ENCODE measurements at places on chromosomes 6 and 20.

DNA sequence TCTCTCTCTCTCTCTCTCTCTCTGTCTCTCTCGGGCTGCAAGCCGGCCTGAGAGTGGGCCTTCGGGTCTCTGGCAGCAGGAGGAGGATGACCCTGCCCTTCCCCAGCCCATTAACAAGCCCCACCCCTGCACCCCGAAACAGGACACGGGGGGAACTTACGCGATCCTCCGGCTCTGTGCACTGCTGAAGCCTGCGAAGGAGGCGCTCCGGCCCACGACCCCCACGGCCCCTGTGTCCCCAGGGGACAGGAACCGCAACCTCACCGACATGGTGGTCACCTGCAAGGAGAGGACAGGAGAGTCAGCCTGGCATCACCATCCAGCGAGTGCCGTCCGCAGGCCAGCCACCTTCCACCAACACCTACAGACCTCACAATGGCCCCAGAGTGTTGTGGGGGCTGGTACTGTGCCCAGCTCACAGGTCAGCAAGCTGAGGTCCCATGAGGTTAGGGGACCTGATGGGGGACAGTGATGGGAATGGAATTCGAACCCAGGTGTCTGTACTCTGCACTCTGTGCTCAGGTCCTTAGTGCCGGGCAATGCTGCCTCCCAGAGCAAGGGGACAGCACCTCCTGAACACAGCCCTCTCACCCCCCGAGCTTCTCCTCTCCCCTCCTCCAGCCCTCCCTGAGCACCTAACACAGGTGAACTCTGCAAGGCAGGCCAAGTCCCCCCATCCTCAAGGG, 60.6 kb downstream of the RIPOR3 start:
- DNase-seq = no peak

GRCh38 chr6:128095362-128095761, 194.5 kb upstream of the THEMIS start:
- no peak for DNase-seq

DNA sequence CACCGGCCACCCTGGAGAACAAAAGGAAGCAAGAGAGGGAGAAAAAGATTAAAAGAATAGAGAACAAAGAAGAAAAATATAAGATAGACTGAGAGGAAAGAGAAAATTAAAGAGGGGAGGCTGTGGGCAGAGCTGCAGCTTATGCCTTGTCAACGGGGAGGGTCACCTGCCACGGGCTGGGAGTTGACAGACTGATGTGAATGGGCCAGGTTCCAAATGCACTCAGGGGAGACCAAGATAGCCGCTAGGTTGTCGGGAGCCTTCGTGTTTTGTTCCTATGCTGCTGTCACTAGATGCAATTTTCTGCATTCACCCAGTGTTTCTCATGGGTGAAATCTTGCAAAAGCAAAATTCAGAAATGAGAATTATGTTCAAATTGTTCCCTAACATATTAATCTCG, 119.6 kb upstream of the MTHFD1L start:
- peak; percentile 51 for DNase-seq

DNA sequence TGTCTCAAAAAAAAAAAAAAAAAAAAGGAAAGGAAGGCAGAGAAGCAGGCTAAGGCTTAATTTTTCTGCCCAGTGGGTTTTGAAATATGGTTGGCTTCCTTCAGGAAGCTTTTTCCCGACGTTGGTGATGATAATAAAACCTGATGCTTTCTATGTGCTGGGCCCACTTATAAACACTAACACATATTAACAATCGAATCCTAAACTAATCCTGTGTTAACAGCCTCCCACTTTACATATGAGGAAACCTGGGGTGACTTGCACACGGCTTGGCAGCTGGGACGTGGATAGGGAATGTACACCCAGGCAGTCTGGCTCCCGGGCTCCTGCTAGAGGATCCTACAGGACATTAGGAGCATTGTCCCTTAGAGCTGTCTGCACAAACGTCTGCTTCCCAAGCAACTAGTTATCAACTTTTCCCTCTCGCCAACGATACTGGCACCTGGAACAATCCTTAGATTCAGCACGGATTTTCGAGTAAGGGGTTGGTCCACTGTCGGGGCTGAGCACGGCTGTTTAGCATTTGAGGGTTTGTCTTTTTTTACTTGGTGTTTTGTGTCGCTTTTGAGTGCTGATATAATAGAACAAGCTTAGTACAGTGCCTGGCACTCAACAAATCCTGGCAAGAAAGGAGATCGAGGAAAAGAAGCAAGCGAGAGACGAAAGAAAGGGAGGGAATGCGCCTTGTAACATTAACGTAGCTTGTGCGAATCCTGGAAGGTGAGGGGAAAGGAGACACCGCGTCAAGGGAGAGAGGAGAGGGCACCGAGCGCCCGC, 622 bp upstream of the KIZ start:
- peak; percentile 79 for DNase-seq

GRCh38 chr20:39985271-39985827, 703.7 kb downstream of the MAFB start:
- DNase-seq = no peak

DNA sequence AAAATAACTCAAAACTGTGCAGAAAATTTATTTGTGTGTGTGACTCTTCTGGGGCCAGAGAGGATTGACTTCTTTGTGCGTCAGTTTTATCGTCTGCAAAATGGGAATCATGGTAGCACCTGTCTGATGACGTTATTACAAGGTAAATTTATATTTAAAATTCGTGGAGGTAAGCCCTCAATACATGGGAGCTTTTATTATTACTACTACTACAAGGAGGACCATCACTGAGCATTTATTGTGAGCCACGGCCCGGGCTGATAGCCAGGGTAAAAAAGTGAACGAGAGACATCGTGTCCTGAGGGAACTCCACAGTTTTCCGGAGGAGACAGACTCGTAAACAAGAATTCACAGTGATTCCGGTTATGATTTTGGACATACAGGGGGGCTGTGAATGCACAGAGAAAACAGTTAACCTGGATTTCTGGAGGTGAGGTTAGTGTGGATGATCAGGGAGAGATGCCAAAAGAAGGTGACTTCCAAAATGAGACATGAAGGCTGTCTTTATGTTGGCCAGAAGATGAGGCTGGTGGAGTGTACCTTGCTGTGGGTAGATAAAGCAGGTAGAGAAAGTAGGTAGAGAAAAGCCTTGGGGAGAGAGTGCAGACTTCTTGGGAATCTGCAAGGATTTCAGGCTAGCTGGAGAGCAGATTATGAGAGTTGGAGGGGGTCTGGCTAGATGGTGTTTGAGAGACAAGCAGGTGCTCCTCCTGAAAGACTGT, 10.6 kb upstream of the SERINC3 start:
- DNase-seq = no peak

- DNase-seq = no peak
Observed at GRCh38 chr20:49631061-49631716, 63.3 kb upstream of the PTGIS start.

GRCh38 chr6:136347847-136348246, 58.2 kb upstream of the BCLAF1 start:
- DNase-seq = no peak

DNA sequence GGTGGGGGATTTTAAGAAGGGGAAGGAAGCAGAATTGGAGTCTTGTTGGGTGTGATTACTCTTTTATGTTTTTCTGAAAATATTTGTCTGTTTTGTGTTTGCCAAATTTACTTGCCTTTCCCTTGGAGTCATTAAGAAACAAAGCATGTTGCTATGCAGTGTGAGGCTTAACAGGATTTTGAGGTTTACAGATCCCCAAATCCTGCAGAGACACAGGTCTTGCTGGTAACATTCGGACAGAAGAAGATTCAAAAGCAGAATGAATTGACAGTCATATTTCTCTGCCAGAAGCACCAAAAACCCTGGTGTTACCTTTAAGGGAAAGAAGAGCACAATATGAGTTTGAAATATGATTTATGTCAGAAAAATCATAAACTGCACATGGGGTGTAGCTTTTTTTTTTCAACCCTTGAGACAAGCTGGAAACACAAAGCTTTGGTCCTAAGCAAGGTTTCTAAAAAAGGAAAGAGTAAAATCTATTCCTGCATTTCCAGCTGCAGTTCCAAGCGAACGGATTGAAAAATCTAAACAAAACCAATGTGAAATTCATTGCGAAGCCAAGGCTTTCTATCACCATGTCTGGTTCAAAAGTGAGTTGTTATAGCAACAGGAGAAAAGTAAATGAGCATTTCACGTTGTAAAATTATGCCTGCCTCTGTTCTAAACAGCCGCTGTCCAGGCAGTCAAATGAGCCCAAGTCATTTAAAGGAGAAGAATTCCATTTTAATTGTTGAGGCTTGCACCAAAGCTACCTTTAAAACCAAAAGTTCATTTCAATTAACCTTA, 358.9 kb upstream of the SASH1 start:
- DNase-seq = no peak

DNA sequence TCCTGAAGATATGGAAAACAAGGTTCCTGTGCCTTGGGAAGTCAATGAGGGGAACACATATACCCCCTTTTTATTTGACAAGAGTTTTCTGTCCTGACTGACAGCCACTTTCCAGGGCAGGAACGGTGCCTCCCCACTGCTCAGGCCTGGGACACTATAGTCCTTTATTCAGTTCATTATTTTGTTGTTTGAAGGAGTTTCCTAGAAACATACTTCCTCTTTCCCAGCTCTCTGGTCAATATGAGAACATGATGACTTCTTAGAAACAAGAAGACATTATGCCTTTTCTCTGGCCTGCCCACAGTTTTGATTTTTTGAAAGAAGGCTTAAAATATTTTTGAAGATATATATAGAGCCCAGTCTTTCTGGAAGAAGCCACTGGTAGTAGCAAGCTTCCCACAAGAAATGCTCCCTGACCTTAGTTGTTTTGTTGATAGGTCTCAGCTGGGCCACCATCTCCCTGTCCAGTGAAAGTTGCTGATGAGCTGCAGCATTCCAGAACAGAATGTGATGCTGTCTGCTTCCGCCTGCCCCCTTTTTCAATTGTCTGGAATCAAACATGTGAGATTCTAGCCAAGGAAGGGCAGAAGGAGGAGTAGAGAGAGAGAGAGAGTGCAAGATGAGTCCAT, 350.0 kb upstream of the PRND start:
- DNase-seq = no peak

- DNase-seq = peak; percentile 5
Observed at GRCh38 chr6:21664314-21665109, 71.0 kb downstream of the SOX4 start.

DNA sequence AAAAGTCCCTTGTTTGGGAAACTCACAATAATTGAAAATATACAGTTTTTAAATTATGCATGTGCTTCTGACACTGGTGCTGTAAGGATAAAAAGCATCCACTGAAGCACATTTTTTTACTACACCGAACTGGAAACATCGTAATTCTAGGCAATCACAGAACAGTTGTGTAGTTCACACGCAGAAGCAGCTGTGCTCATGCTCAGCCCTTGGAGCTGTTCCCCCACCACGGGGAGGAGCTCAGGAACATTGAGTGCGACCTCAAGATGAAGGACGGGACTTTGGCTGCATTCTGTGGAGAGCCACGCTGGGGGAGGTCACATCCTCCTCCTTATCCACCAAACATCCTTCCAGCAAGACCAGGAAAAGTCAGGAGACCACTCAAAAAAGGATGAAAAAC, 466.3 kb upstream of the CDH4 start:
- DNase-seq = no peak

DNA sequence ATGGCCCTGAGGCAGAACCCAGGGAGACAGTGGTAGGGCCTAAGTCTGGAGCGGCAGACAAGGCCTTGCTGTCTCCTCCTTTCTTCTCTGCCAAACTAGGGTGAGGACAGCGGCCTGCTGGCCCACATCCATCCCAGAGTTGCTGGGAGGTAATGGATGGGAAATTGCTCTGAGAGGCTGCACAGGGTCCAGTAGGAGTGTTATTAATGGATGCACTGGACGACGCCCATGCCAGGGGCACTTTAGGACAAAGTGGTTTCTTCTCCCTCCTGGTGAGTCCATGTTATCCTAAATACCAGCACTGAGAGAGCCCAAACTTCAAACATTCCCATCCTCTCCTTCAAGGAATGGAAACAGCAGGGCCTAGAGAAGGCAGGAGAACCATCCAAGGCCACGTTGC, 28.3 kb upstream of the PREX1 start:
- no peak for DNase-seq

DNA sequence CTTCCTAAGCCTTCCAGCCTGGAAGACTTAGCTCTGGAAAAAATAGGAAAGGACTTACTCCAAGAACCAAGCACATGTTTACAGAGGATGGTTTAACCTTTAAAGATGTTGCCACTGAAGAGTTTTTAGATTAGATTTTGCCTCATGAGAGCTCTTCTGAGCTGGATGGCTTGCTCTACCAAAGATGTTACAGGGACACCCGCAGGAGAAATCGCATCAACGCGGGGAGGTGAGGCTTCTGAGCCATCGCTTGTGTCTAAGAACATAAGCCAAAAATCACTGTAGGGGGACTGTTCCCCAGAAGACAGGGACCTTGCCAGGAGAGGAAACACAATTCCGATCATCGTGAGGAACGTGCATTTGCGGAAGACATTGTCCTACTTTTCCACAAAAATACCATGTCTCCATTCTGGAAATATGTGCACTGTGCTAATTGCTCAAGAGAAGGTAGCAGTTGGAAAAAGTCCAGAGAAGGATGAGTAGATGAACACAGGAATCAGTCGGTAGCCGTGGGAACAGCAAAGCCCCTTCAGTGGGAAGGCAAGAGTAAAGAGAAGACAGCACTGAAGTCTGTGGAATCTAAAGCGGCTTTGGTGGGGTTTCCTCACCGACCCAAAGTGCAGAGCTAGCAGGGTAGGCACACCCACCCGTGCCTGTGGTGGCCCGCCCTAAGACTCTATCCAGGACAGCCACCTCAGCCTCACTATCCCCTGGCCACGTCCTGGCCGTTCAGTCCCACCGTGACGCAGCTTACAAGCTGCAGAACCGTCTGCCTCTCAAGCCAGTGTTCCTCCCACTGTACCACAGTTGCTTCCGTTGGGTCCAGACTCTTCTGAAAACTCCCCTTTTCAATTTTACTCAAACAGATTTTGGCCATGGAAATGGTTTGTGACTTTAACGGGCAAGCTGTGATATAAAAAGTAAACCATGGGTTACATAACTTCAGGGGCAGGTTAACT, 334.8 kb downstream of the NRN1 start:
- no peak for DNase-seq

GRCh38 chr6:135851442-135852271, at the start of gene PDE7B:
Gene PDE7B (plus strand): TSS chr6:135851701.
- DNase-seq = no peak

DNA sequence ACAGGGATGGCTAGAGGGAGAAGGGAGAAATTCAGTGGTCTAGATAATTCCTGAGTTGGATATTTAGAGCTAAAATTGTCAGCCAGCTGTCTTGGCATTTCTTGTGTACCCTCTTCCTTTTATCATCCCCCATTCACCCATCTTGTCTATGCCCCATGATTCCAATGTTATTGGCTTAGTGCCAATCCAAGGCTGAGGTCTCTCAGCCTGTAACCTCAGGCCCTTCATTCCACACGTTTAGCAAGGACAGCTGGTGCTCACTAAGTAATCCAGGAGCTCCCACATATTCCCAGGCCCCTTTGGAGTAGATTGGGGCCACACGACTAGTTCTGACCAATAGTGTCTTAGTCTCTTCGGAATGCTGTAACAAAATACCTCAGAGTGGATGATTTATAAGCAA, 112.4 kb upstream of the ATXN1 start:
- no peak for DNase-seq

GRCh38 chr6:11217360-11218101, 14.9 kb downstream of the NEDD9 start:
- no peak for DNase-seq

Measured in NCI-H1092 treated with DMSO at 0.1 percent for 48 hours (cell line).